ENCODE measurements at places on chromosomes 3 and 15. TPM values are rescaled to one million over a fixed set of nuclear protein-coding genes. Genes with fewer than 3 reads are reported as not detected.

- DNase-seq, result no peak
Observed at GRCh38 chr3:191438150-191438814, 22.7 kb upstream of the PYDC2 start.

- DNase-seq, result no peak
Observed at GRCh38 chr15:35427091-35427490, 118.9 kb downstream of the DPH6 start.

The KCNH8 gene
- total RNA-seq, result 0.13 TPM

The SKOR1 gene
- 0.88 TPM for total RNA-seq

GRCh38 chr3:100216713-100217112, 44.1 kb upstream of the TBC1D23 start:
- no peak for DNase-seq

- peak; percentile 53 for DNase-seq
Observed at GRCh38 chr3:138944929-138945708, 1.8 kb downstream of the FOXL2 start.

DNA sequence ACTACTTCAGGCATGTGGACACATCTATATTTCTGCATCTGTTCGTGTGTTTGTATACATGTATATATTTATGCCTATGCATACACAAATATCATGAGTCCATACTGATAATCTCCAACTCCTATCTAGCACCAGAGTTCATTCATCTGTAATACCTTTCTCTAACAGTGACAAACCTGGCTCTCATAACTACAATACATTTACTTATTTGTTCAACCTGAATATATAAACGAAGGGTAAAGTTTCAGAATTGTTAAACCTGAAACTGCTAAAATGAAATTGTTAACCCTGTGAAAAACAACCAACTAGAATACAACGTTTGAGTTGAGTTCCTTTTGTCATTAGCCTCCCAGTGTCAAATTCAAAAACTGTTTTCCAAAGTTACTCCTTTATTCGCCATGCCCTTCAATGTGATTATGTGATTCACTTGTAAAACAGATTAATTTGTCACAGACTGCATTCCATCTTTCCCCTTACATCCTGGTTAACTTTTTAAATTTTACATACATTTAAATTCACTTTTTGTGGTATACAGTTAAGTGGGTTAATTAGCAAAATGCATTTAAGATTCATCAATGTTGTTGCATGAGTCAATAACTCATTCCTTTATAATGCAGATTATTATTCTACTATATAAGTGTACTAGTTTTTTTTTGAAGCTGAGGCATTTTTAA, 58.5 kb downstream of the PIK3R4 start:
- DNase-seq, result no peak

DNA sequence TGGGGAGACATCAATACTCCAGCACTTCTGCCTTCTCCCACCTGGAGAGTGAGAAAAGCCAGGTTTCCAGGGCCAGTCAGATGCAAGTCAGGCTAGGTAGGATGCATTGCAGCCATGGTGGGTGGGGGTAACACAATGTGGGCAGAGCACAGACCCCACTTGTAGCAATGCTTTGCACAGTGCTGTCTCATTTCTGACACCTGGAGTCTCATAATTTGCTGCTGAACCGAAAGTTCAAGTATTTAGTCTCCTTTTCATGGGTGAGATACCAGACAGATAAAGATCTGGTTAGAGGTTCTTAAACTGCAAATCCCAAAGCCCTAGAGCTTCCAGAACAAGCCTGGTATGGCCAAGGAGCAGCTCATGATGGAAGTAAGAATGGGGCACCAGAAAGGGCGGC, 880.3 kb upstream of the CFAP20DC start:
- DNase-seq, result no peak

DNA sequence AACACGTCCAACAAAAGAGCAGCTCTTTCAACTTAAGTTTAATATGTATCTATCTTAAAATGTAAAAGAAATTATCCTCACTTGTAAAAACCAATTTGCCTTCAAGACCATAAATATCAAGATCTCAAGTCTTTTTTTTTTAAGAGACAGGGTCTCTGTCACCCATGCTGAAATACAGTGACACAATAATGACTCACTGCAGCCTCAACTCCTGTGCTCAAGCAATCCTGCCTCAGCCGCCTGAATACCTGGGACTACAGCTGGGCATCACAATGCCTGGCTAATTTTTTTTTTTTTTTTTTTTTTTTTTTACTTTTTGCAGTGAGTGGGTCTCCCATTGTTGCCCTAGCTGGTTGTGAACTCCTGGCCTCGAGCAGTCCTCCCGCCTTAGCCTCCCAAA, 26.0 kb downstream of the ACAP2 start:
- DNase-seq, result no peak

The ALS2CL gene
- 13.2 TPM for total RNA-seq

GRCh38 chr3:4097801-4098200, 205.4 kb upstream of the SETMAR start:
- DNase-seq, result no peak

- DNase-seq, result no peak
Observed at GRCh38 chr3:284322-284721, 87.8 kb downstream of the CHL1 start.

The CPNE9 gene
- not detected for total RNA-seq

DNA sequence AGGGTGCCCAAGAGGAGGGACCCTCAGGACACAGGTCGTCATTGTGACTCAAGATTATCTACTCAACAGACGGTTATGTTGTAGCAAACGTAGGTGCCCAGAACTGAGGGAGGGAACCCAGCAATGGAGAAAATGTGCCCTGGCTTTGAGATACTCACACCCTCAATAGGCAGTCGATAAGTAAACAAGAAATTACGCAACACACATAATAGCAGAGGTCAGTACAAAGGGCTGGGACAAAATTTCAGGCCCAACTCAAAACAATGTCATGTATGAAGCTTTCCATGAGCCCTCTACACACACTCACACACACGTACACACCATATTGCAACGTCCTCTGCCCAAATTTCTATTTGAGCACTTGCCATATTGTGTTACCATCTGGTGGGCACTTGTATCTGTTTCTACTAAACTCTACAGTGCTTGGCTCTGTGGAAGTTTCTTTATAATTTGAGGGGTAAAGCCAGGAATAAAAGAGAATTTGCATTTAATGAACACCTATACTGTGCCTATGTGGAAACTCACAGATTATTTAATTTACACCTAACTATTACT, 114.6 kb upstream of the TRIM42 start:
- DNase-seq, result no peak

DNA sequence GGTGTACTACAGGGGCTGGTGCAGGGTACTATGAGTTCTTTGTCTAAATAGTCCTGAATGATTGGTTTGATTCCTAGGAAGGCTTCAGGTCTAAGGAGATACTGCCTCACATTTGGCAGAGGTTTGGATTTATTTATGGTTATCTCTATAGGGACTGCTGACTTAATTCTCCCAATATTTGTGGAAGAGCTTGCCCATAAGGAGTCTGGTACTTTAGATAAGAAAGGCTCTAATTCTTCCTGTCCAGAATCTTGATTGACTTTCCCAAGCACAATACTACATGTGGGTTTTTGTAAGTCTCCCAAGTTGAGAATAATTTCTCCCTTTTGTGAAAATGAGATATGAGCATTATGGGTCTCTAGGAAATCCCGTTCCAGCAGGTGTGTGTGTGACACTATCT, 36.7 kb upstream of the AP4E1 start:
- DNase-seq, result no peak

DNA sequence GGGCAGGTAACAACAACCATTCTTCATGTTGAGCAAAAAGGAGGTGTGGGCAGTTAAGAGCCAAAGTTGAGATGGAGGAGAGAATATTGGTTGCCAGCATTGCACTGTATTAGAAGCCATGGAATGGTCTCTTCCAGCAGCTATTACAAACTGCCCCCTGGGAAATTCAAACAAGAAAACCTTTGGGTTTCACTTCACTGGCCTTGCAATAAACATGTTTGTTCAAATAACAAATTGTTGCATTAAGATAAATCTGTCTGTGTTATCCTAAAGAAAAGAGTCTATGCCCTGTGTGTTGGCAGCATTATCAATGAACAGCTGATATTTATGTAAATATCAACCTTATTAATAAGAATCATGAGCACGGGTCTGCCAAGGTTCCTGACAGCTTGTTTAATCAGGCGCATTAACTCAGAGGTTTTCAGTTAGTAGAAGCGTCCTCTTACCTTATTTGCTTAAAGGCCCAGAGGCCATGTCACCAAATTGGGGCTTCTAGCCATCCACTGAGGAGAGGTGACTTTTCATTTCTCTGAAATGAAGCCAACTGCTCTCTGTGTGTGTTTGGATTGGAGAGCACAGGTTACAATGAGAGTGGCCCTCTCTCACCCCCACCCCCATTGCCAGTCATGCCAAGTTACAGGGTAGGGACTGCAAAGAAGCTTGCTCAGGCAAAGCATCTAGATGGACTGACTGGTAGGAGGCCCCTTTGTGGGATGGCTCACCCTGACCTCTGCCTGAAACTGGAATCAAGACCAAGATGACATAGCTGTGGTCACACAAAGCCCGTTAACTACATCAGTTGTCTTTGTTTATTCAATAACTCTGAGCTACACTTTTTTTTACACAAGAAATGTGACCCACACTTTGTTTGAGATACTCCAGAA, 10.5 kb downstream of the FILIP1L start:
- DNase-seq, result no peak

GRCh38 chr15:75104804-75105557, 81.6 kb downstream of the PPCDC start:
- no peak for DNase-seq

The RBPMS2 gene
- total RNA-seq, result 10.8 TPM

The GOLGA8J gene
- 0.72 TPM for total RNA-seq

DNA sequence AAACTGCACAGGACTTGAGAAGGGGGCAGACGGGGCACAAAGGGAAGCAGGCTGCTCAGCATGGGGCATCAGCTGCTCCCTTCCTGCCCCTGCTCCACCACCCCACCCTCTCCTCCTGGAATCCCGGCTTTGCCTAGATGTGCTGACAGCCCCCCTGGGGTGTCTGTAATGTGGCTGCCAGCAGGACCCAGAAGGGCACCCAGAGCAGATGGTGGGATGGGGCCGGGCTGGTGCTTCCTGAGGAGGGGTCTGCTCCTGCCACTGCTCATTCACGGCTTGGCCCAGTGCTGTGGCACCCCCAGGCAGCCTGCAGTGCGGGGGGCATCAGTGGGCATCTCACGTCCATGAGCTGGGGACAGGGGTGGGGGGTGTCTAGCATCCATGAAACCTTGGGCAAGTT, 10.2 kb downstream of the H1-8 start:
- DNase-seq, result no peak

DNA sequence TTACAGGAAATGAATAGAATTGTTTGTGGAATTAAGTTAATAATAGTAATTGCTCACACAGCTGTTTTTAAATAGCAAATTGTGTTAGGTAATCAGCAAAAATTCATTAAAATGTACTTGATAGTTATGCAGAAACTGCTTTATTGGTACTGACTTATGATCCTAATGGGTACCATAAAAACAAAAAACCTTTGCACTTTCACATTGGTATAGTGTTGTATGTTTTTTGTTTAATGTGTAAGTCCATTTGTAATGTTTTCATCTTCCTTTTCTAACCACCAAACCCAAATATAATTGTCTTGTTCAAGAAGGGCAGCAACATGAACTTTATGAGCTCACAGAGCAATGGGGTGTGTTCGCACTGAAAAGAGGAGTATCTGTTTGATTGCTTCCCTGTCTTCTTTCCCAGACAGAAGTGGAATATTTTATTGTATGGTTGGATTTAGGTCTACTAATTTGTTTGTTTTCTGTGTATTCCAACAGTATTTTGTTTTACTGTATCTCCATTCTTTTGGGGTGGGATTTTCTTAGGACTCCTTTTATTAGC, 135.8 kb downstream of the TCF12 start:
- DNase-seq, result no peak

DNA sequence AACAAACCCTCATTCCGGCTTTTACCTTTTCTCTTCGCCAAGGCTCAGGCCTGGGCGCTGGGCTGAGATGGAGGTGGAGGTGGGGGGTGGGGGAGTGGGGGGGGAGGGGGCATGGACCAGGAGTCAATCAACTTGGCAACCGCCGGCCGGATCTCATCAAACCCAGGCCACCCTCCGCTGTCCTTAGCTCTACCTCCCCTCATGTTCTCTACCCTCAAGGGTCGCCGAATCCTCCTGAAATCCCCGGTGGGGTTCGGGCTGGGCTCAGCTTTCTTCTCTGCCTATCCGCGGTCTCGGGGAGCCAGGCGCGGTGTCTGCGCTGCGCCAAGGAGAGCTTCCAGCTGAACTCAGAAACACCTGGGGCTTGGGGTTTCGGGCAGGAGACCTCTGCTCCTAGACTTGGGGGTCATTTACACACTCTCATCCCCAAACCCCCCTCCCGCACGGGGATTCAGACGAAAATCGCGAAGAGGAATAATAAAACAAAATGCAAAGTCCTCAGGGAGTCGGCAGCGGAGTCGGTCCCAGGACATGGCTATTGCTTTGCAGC, 2.5 kb downstream of the ONECUT1 start:
- no peak for DNase-seq

DNA sequence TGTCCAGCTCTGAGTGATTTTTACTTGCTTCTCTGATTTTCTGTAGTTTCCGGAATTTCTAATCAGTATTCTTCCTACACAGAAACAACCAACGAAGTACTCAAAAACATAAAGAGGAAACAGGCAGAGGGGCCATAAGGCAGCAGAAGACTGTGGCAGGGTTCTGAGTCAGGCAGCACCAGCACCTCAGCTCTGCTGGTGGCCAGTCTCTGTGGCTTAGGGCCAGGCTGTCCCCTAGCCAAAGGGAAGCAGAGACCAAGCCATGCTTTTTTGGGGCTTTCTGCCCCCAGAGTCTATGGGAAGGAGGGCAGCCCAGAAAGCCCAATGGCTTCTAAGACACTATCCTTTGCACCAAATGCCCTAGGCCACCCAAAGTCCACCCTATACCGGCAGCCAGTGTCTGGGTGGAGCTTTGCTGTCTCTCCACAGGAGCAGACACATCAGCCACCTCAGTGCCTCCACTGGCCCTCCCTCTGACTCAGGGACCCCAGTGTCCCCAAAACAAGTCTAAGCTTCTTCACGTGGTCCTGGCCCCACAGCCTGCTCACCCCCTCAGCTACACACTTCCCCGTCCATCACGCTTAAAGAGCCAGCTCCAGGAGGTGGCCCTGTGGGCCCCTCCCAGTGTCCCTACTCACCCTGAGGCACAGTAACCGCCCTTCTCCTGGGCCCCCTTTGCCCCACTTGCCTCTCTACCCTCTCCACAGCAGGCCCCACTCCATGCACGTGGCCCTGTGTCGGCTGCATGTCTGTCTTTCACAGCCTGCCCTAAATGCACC, 46.2 kb downstream of the CCDC12 start:
- DNase-seq, result no peak

DNA sequence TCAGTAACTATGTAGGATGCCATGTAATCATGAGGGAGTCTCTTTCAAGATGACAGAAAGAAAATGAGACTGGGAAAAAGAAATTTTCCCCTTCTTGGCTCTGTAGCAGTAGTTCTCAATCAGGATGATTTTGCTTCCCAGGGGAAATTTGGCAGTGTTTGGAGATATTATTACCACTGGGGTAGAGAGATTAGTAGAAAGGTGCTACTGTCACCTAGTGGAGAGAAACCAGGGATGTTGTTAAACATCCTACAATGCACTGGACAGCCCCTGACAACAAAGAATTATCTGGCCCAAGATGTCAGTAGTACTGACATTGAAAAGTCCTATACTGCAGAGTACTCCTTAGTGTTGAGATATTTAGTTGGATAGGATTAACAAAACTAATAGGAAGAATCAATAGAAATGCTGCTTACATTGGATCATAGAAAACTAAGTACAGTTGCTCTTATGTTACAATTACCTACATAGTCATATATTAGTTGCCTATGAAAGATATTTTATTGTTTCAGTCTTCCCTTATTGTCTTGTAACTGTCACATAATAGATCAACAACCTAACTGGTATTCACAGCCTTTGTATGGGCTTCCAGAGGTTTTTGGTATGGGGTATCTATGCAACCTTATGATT, 433.3 kb downstream of the RAP2B start:
- no peak for DNase-seq

The RAB6B gene
- total RNA-seq, result 0.83 TPM

The TNFAIP8L3 gene
- 31.8 TPM for total RNA-seq
